ENCODE measurements at places on chromosomes 13 and 19. TPM values are rescaled to one million over a fixed set of nuclear protein-coding genes. Genes with fewer than 3 reads are reported as not detected.

NCR1 gene
- not detected for total RNA-seq

CLDN10 gene
- total RNA-seq, result not detected

ZNF90 gene
- total RNA-seq, result not detected

EXOSC5 gene
- total RNA-seq, result 33.6 TPM

RASIP1 gene
- 0.53 TPM for total RNA-seq

CGB5 gene
- total RNA-seq, result not detected

DNA sequence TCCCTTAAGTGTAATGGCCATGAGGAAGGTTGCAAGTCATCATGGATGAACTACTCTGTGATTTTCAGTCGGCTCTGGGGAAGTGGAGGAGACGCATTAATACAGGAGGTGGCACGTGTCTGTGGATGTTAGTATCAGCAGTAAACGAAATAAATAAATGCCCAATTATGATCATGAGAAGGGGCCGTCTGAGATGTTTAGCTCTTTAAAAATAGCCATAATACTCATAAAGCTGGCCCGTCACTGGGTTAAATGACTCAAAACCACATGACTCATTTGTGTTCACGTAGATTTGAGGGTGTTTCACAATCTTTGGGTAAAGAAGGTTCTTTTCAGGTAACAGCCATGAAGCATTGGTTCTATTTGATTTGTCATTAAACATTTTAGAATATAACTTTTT lies 620.6 kb downstream of the GPC6 start:
- no peak for DNase-seq

GRCh38 chr19:51096473-51097165 lies 11.6 kb downstream of the CTU1 start:
- DNase-seq, result no peak

- no peak for DNase-seq
Measured at GRCh38 chr13:99258210-99258860, at the start of gene GPR18. Gene GPR18, minus strand, starts transcription at chr13:99258379. Its CDS starts 2,507 bp downstream, at chr13:99255872.

DNA sequence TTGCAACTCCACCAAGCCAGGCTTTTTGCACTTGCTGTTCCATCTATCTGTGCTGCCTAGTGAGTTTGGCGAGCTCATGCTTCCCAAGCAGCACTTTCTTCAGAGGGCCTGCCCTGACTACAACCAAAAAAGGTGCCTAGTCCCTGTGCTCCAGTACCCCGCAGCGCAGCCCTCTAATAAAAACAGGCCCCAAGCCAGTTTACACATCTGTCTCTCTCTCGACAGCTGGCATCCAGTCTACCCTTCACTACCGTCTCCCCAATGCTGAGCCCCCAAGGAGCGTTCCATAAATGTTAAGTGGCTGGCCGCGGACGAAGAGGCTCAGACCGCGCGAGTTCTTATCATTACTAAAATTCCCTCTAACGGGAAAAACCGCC lies 512 bp downstream of the MED4 start:
- DNase-seq, result no peak

- no peak for DNase-seq
Measured at GRCh38 chr13:108787700-108788414, 158.4 kb downstream of the MYO16 start.

DNA sequence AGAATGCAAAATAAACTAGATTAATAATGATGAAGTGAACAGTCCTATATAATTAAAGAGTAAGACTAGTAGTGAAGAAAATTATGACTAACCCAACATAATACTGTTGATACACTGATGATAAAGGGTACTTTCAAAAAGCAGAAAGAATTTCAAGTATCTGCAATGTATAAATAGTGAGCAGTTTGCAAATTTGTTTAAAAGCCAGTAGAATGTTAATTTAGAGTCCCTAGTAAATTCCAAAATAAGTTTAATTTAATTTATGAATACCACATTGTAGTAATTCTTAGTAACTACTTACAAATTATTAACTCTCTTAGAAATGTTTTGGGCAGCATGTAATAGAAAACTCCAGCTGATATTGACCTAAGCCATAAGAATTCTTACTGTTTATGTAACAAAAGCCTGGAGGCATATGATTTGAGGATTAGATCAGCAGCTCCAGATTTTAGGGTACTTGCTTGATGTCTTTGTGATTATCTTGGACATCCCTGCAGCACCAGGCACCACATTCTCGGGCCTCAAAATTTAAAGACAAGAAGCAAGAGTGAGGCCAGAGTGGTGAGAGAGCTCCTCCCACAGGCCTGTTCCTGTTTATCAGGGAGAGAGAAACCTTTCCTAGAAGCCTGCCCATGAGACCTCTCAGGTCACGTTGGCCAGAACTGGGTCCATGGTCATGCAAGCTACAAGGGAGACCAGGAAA lies 67.6 kb upstream of the TDRD3 start:
- no peak for DNase-seq

DNA sequence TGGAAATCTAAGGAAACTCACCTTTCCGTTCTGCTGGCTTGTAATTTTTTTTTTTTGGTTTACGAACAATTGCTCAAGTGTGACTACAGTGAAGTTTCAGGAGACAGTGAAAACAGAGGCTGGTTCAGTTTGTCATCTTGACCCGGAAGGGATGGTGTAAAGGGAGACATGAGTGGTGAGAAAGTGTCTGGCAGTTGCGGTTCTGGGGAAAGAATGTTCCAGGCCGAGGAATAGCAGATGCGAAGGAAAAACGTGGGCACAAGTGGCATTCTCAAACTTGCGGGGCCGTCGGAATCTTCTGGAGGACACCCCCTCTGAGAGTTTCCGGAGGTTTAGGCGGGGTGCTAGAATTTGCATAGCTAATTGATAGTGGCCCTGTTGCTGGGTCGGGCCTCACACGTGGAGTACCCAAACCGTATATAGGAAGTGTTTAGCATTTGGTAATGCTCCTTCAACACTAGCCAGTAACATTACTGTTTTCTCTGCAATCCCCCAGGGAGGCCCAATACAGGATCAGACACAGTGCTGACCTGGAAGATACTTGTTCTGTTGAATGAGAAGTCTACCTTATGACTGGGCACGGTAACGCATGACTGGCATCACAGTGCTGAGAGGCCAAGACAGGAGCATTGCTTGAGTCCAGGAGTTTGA lies 2.8 kb upstream of the TNFSF9 start:
- DNase-seq, result no peak

DNA sequence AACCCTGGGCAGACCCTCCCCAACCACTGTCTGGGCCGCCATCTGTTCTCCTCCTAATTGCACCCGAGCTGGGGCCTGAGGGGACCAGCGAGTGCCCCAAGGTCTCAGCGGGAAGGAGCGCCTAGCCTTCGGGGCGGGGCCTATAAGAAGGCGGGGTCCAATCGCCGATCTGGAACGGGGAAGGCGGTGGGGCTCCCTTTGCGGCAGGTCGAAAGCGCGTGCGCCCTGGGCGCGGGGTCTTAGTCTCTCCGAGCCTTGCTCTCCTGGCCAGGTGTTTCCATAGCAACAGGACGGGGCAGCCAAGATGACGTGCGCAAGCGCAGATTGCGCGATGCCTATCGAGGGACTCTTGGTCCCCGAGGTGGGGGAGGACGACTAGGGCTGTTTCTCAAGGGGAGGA lies 2.8 kb downstream of the MAST1 start:
- no peak for DNase-seq

DNA sequence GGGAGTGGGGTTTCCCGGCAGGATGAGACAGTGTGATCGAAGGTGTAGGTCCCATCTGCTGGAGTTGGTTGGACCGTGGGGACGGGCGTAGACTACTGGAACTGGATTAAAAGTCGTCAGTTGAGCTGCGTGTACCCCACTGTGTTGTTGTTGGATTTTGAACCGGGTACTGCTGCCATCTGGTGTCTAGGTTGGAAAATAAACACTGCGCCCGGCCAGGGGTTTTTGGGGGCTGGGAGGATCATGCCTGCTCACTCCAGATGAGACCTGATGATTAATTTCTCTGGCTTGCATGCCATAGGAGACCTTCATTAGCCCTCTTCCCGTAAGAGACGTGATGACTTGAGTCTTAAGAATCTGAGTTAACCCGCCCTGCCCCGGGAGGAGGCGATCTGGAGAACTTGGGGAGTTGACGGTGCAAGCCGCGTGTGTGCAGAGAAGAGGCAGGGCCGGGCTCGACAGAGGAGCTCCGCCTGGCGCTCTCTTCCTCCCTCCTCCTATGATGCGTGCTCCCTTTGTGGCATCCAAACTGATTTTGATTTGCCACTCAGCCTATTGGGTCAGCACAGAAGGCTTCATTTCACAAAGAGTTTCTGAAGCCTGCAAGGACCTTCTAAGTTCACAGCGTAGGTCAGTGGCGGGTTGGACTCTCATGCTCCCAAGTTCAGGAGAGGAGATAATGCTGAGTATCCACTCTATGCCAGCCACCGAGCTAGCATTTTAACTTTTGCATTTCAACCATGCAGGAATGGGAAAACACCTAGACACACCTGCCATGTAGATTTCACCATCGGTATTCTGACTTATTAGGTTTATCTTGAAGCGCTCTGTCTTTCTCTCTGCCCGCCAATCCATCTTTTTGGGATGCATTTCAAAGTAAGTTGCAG lies 2.7 kb downstream of the UHRF1 start:
- peak; percentile 95 for DNase-seq

GRCh38 chr13:27194895-27195764 lies 23.5 kb upstream of the USP12 start:
- peak; percentile 73 for DNase-seq

DNA sequence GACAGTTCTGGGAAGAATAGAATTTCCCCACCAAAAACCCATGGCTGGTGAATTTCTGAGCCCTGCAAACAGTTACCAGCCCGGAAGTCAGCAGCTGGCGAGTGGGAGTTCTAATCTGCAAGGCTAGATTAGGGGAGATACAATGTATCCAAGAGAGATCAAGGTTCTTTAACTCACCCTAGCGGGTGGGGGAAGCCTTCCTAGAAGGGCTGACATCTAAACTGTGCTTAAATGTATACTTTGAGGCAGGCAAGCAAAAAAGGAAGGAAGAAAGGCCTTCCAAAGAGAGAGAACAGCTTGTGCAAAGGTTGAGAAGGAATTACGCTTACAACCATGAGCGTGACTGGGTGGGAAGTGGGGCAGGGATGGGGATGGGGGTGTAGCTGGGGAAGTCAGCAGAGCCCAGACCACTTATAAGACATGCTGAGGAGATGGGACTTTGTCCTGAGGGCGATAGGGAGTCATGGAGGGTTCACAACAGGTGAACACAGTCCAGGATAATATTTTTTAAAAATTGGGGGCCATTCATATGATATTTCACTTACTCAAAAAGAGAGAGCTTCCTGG lies 20.8 kb upstream of the ZNRF4 start:
- DNase-seq, result no peak
